Motor neuron (in vitro differentiated cells): ENCODE measurements at places on chromosomes 11 and 22. TPM values are rescaled to one million over a fixed set of nuclear protein-coding genes. Genes with fewer than 3 reads are reported as not detected.

DNA sequence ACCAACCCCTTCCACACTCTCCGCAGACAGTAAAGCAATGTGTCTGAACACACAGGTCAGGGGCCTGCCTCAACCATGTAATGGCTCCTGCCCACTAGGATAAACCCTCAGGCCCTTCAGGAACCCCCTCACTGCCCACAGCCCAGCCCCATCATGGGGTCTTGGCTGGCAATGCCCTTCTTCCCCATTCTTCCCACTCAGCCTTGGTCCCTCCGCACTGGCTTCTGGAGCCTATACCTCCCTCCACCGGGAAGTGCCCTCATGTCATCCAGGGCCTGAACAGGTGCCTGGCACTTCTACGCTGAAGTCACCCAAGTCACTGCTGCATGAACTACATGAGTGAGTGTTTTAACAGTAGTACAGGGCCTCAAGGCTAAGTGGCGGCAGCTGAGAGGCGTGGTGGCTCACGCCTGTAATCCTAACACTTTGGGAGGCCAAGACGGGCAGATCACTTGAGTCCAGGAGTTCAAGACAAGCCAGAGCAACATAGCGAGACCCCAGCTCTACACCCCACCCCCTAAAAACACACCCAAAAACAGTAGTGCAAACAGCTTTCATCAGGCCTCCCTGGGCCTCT lies 74.8 kb upstream of the PITPNB start:
- ATAC-seq, result no peak

The ASCL2 gene
- total RNA-seq, result not detected in 2 replicates

DNA sequence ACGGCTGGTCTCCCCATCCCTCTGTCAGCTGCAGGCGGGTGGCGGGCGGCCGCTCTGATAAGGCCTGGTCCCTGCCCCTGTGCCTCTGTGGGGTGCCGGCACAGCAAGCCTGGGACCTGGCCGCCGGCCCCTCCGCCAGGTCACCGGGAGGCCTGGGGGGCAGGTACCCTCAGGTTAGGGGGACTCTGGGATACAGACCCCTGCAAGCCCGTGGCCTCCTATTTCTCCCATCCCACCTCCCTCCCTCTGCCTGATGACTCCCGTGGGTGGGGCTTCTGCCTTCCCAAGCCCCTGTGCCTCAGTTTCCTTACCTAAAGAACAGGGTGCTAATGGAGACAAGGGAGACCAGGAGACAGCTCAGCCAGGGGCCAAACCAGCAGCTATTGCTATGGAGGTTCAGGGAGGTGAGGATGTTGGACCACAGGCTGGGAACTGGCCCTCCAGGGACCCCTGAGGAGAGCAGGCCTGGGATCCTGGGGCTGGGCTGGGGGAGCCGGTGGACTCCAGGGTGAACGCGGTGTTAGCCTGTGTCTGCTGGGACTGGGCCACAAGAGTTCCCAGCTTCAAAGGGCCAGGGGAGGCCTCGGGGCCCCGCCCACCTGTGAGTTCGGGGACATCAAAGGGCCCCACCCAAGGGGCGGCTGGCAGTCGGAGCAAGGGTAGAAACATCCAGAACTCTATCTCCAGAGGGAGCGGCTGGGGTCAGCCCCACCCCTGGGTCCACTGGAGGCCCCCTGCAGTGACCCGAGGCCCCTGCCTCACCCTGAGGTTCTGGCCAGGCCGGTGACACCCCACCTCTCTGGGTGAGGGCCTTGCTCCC lies 32.0 kb upstream of the TH start:
- ATAC-seq, result no peak

GRCh38 chr11:93501856-93502255 lies 41.3 kb downstream of the SMCO4 start:
- no peak for ATAC-seq

DNA sequence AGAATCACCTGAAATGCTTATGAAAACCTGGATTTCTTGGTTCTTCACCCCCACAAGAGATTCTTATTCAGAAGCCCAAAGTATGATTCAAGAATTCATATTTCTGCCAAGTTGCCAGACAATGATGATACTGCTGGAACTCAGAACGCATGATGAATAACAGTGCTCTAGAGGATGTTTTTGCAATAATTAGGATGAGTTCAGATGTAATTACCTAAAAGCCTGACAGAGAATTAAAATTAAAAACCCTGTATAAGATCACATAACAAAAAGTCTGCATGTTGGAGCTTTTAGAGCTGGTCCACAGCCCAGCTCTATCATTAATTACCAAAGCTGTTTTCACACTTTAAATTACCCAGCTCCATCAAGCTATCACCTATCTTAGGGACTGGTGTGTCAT lies 211.8 kb downstream of the LUZP2 start:
- ATAC-seq, result no peak

The LARGE1 gene
- total RNA-seq, result 3.9 and 7.9 TPM in 2 replicates

The UNC93B1 gene
- total RNA-seq, result 1.8 and 2.2 TPM in 2 replicates

DNA sequence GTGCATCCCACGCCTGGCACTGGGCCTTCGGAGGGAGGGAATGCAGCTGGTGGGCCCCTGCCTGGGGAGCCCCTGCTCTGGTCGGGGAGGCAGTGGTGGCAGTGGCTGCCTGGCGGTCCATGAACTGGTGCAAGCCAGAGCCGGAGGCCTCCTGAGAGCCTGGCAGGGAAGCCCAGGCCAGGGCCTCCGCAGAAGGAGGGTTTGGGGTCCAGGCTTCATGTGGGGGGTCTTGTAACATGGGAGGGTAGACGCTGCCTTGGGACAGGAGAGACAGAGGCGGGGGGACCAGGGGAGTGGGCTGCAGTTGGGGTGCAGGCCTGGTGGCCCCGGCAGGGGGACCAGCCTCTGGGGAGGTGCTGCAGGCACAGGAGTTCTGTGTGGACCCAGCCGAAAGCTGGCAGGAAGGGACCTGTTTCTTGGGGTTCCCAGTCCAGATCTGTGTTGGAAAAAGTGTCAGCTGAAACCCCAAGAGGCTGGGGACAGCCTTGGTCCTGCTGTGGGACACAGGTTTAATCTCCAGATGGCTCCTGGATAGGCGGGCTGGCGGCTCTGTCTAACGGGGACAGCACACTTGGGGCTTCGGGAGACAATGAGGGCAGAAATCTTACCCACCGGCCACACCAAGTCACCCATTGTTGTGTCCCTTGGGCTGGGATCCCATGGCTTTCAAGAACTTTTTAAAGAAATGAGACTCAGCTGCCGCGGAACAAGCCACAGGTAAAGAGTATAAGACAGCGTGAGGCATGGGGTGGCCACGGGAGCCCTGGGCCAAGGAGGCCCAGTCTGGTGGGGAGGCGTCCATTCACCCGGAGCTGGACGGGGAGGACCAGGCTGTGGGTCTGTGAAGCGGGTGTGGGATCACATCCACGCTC lies 73.5 kb downstream of the KCNQ1 start:
- ATAC-seq, result no peak

GRCh38 chr11:121657146-121657545 lies 204.4 kb upstream of the SORL1-AS1 start:
- no peak for ATAC-seq

DNA sequence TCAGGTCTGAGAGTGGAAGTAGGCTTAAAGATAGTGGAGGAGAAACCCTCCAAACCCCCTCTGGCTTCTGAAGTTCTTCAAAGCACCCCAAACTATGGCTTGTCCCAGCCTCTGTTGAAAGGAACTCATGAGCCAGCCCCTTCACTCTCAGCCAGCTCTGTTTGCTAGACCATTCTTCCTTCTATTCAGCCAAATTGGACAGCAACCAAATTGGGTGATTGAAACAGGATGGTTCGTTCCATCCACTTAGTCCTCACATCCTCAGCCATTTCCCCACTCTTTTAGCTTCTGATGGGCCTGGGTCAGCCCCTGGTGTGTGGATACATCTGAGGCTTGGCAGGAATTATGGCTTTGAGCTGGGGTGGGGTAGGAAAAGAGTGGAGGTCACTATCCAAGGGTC lies 4.5 kb downstream of the HTR3A start:
- ATAC-seq, result no peak

DNA sequence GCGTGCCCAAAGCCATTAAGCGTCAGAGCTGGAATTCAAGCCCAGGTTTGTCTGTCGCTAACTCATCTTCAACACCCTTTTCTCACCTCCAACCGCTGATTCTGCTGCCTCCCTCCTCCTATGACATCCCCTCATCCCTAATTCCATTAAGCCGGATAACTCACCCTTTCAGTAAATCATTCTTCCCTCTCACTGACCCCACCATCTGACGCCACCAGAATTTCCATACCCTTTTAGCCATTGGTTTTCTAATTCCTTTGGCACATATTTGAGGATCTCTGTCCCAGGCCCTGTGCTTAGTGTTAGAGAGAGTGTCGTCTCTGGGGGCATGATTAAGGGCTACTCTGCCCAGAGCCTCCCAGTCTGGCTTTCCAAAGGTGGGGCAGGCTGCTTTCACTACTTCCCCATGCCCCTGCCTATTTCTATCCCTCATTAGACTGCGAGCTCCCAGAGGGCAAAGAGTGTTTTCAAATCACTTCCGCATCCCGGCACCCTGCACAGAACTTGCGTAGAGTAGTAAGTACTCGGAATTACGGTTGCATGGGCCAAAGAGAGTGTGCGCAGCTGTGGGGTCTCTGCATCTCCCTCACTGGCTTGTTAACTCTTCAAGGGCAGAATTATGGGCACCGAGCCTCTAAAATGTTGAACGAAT lies 3.9 kb downstream of the KLHL35 start:
- no peak for ATAC-seq

The ZNF70 gene
- 6.5 and 7.2 TPM in 2 replicates for total RNA-seq

- no peak for ATAC-seq
Observed at GRCh38 chr22:27370269-27370668, 431.3 kb downstream of the MN1 start.

DNA sequence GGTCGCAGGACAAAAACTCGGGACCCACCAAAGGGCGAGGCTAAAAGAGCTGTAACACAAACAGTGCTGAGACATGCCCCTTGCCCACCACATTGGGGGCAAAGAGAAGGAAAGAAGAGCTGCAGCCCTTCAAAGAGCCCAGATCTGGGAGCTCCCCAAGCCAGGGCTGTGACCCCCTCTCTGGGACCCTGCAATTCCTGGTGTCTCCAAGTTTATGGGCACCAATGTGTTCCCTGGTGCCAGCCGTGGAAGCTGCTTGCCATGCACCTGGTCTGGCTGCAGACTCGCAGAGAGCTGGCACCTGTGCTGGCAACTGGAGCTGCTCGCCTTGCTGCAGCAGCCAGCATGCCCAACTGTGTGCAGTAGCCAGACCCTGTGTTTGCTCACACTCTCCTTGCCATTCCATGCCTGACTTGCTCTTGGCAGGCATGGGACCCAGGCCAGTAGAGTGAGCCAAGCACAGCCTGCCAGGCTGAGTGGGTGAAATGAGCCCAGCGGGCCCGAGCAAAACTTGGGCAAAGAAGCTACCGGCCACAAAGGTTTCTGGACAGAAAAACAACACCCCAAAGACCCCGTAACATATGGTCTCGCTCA lies 16.0 kb downstream of the RRP8 start:
- no peak for ATAC-seq

The P2RX6 gene
- 1.5 and 1.8 TPM in 2 replicates for total RNA-seq

GRCh38 chr11:57638005-57638781 lies 11.5 kb downstream of the YPEL4 start:
- peak; percentile 75 for ATAC-seq

DNA sequence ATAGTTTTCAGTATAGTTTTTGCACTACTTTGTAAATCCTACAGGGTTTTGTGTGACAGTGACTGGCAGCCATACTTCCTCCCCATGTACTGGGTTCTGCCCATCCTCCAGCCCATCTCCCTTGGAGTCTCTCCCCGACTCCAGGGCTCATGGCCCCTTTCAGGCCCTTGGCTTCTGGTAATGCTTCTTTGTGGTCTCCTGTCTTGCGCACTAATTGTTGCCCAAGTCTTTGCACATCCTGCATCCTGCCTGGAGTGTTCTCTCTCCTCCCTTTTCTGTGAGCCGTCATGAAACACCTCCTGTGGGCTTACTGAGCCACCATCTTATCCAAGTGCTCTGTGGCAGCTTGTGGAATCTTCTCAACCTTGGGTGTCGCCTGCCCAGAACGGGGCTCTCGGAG lies 11.4 kb upstream of the KCNQ1OT1 start:
- ATAC-seq, result no peak

GRCh38 chr11:47889714-47890441 lies 41.7 kb upstream of the NUP160 start:
- ATAC-seq, result no peak

The TPH1 gene
- total RNA-seq, result 0.21 and 0.73 TPM in 2 replicates

- peak; percentile 85 for ATAC-seq
Observed at GRCh38 chr11:126146454-126147192, 64.8 kb downstream of the RPUSD4 start.

GRCh38 chr11:8258784-8259183 lies 4.9 kb downstream of the LMO1 start:
- peak; percentile 79 for ATAC-seq

GRCh38 chr11:2465202-2466068 lies 20.6 kb downstream of the KCNQ1 start:
- ATAC-seq, result no peak

- ATAC-seq, result no peak
Observed at GRCh38 chr11:3952715-3953114, 97.3 kb downstream of the STIM1 start.

GRCh38 chr11:13278609-13279486 lies 1.3 kb downstream of the BMAL1 start:
- no peak for ATAC-seq

GRCh38 chr22:30695351-30695851 lies 727 bp downstream of the OSBP2 start:
- ATAC-seq, result no peak
